ENCODE measurements at places on chromosomes 2 and 18. TPM values are rescaled to one million over a fixed set of nuclear protein-coding genes. Genes with fewer than 3 reads are reported as not detected.

The FOXD4L1 gene
- polyA plus RNA-seq = not detected

- H3K4me1 ChIP-seq = peaks cover 14% of the 10 kb centered on the region
- no peak for DNase-seq
- H3K27ac ChIP-seq = no peak overlapping the region
- peak overlapping the region; percentile 29 for H3K4me3 ChIP-seq
- no peaks in the 10 kb centered on the region for H3K27me3 ChIP-seq
Measured at GRCh38 chr2:106096299-106097037, 97.6 kb downstream of the UXS1 start.

- H3K4me1 ChIP-seq = no peaks in the 10 kb centered on the region
- no peaks in the 10 kb centered on the region for H3K36me3 ChIP-seq
- DNase-seq = no peak
- no peak overlapping the region for H3K4me3 ChIP-seq
Measured at GRCh38 chr2:147916723-147917122, 71.9 kb downstream of the ACVR2A start.

DNA sequence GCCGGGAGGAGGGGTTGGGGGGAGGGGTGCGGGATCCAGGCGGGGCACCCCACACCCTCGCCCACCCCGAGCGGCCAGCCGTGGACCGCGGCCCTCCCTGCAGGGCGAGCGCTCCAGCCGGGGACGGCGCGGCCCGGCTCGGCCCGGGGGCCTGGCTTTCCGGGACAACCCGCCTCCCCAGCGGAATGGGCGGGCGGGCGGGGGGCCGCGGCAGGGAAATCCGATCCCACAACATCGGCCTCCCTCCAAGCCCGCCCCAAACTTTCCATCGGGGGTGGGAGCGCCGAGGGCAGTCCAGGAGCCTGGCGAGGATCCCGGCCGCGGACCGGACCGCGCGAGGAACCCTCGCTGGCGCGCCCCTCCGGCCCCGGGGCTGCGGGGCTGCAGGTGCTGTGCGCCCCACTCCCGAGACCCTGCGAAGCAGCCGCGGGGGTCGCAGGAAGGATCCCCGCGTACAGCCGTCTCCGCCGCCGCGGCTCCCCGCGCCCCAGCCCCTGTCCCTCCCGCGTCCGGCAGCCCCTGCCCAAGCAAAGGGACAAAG lies 529 bp downstream of the SEMA4C start:
- H3K27me3 ChIP-seq = peaks cover 35% of the 10 kb centered on the region
- no peak overlapping the region for H3K27ac ChIP-seq
- H3K4me3 ChIP-seq = no peak overlapping the region
- H3K4me1 ChIP-seq = peaks cover 37% of the 10 kb centered on the region

- no peak for DNase-seq
- H3K27me3 ChIP-seq = no peaks in the 10 kb centered on the region
- H3K27ac ChIP-seq = no peak overlapping the region
Measured at GRCh38 chr2:119254601-119255080, 31.0 kb downstream of the STEAP3 start.

The CCDC68 gene
- not detected for polyA plus RNA-seq

The RTKN gene
- 1.7 TPM for polyA plus RNA-seq

The REEP1 gene
- not detected for polyA plus RNA-seq

The FOSL2 gene
- 0.09 TPM for polyA plus RNA-seq

DNA sequence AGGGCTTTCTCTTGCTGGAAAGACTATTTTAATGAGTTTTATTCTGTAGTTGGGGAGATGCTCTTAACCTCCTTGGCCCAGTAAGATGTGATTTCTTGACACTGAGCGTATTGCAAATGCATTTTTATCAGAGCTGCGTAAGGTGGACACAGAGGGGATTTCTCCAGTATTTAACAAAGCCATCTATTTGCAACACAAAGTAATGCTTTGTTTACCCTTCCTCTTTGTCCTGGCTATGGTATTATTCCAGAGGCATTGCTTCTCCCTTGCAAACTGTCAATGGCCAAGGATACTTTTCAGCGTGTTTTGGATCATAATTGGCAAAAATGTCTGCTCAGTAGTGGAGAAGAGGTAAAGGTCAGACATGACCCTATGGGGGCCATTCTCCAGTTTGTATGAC lies 90.8 kb upstream of the PIK3C3 start:
- no peaks in the 10 kb centered on the region for H3K36me3 ChIP-seq
- H3K27me3 ChIP-seq = peaks cover 5% of the 10 kb centered on the region

The REG3A gene
- polyA plus RNA-seq = not detected

GRCh38 chr2:42775186-42775585 lies 11.3 kb upstream of the OXER1 start:
- no peak overlapping the region for H3K4me3 ChIP-seq
- H3K27ac ChIP-seq = no peak overlapping the region

GRCh38 chr18:36329684-36330434 lies 32.3 kb downstream of the FHOD3 start:
- H3K27me3 ChIP-seq = peaks cover 40% of the 10 kb centered on the region
- H3K27ac ChIP-seq = no peak overlapping the region

The CDH2 gene
- not detected for polyA plus RNA-seq

The SFTPB gene
- not detected for polyA plus RNA-seq

DNA sequence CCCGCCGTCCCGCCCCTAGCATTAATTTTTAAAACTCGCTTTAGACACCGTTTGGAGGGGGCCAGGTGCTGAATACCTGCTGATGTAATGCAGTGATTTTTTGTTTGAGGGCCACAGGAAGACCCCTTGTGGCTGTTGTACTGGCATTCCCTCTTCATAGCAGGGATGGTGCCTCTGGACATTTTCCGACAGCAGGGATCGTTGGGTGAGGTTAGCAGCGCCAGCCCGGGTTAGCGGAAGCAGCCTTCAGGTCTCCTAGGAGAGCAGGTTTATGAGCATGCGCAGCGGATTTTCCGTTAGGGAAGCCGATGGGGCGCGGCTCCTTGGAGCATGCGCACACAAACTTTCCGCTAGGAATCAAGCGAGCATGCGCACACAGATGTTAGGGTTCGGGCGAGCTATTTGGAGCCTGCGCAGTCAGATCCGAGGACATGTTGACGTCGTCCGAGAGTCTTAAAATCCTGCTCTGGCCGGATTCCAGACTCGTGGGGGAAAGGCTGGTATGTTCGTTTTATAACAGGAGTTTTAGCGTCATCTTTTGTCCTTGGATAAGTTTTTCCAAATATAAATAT lies 17.2 kb upstream of the C2orf74 start:
- no peaks in the 10 kb centered on the region for H3K27me3 ChIP-seq
- peaks cover 5% of the 10 kb centered on the region for H3K36me3 ChIP-seq
- peak overlapping the region; percentile 98 for H3K4me3 ChIP-seq
- peaks cover 19% of the 10 kb centered on the region for H3K4me1 ChIP-seq

The COBLL1 gene
- polyA plus RNA-seq = 39.0 TPM

The RBKS gene
- 3.5 TPM for polyA plus RNA-seq

- no peak overlapping the region for H3K4me3 ChIP-seq
- H3K27me3 ChIP-seq = peaks cover 6% of the 10 kb centered on the region
- no peaks in the 10 kb centered on the region for H3K4me1 ChIP-seq
- no peaks in the 10 kb centered on the region for H3K36me3 ChIP-seq
- DNase-seq = no peak
Measured at GRCh38 chr18:33097126-33097525, 324.3 kb upstream of the KLHL14 start.

The TMEM178A gene
- not detected for polyA plus RNA-seq

DNA sequence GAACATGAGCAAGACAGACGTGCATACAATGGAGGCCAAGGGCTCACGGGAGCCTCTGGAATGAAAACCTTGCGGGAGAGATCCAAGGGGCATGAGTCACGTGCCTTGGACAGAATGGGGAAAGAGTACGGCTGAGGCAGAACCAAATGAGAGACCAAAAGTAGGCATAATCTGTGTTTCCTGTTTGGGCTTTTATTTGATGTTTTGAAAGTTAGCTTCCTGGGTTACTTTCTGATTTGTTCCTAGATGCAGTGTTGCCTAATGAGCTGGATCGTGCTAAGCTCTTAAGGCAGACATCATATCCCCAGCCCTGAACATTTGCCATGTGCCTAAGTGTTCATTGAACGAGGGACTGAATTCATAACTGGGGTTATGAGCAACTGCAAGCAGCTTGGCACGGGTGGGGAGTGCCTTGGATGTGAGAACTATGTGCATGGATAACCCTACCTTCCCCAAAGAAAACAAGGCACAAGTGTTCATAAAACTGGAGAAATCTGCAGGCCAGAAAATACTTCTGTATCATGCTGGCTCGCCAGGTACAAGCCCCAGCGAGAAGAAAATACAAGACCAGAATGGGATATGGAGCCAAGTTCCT lies 60.3 kb upstream of the RPL31 start:
- no peaks in the 10 kb centered on the region for H3K36me3 ChIP-seq
- DNase-seq = no peak
- H3K4me1 ChIP-seq = peaks cover 2% of the 10 kb centered on the region
- H3K27ac ChIP-seq = no peak overlapping the region
- H3K4me3 ChIP-seq = no peak overlapping the region

The CLEC4F gene
- polyA plus RNA-seq = not detected

The GPR35 gene
- polyA plus RNA-seq = 0.74 TPM

The MRPL33 gene
- polyA plus RNA-seq = 165 TPM

DNA sequence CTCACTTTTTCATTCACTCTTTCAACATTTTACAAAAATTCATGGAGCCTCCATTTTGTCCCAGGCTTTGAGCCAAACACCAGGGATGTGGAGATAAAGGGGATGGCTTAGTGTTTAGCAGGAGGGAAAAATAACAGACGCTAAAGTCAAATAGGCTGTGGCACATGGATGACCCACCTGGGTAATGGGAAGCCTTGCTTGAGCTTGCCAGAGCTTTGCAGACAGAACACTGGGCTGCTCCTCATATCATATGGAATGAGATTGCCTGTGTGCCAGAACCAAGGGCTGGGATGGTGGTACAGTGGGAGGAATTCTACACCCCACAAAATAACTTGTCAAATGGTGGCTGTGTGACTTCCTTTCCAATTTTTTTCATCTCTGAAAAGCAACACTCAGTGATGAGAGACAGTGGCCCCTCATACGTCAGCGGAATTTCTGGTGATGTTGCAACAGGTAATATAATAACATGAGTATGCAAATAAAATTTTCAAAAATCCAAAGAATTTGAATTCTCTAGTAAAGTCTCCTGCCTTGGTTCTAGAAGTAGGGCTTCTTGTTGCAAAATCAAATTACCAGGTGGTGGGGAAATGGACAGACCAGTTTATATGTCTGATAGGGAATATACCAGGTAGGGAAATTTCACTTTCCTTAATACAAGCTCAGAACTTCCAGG lies 252.9 kb downstream of the CLIP4 start:
- H3K27ac ChIP-seq = no peak overlapping the region
- H3K4me1 ChIP-seq = no peaks in the 10 kb centered on the region
- no peak for DNase-seq
- no peaks in the 10 kb centered on the region for H3K36me3 ChIP-seq
- H3K4me3 ChIP-seq = no peak overlapping the region
- H3K27me3 ChIP-seq = peaks cover 22% of the 10 kb centered on the region

The PPP1R1C gene
- not detected for polyA plus RNA-seq

DNA sequence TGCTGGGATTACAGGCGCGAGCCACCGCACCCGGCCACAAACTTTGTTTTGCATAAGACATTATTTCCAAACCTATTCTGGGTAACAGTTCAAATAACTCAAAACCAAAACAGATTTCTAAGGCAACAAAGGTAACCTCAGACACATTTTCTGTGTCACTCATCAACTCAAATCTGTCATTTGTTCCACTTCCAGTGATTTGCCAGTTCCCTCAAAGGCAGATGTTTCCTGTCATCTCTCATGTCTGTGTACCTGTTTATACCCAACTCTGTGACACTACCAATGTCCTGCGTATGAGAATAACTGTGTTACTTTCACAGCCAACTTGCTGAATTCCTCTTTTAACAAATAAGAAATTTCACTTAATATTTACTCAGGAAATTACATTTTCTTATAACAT lies 54.4 kb downstream of the SCN3A start:
- H3K4me3 ChIP-seq = peak overlapping the region; percentile 37
- H3K4me1 ChIP-seq = peaks cover 13% of the 10 kb centered on the region
- peak; percentile 60 for DNase-seq

The GRHL1 gene
- polyA plus RNA-seq = 0.41 TPM

GRCh38 chr2:202317080-202317857 lies 51.7 kb downstream of the NOP58 start:
- H3K4me1 ChIP-seq = no peaks in the 10 kb centered on the region
- no peaks in the 10 kb centered on the region for H3K36me3 ChIP-seq
- no peak overlapping the region for H3K4me3 ChIP-seq
- no peaks in the 10 kb centered on the region for H3K27me3 ChIP-seq

- H3K27me3 ChIP-seq = no peaks in the 10 kb centered on the region
- peaks cover 40% of the 10 kb centered on the region for H3K4me1 ChIP-seq
- H3K36me3 ChIP-seq = no peaks in the 10 kb centered on the region
Measured at GRCh38 chr18:50880119-50880465, 1.2 kb downstream of the ME2 start.

GRCh38 chr2:111046670-111047069 lies 74.0 kb upstream of the BCL2L11 start:
- H3K27me3 ChIP-seq = no peaks in the 10 kb centered on the region
- no peak for DNase-seq
- peaks cover 52% of the 10 kb centered on the region for H3K4me1 ChIP-seq
- H3K4me3 ChIP-seq = no peak overlapping the region
- no peak overlapping the region for H3K27ac ChIP-seq

GRCh38 chr2:189298038-189298437 lies 118.5 kb upstream of the COL5A2 start:
- DNase-seq = no peak
- no peaks in the 10 kb centered on the region for H3K36me3 ChIP-seq
- H3K4me1 ChIP-seq = no peaks in the 10 kb centered on the region
- no peak overlapping the region for H3K27ac ChIP-seq

- no peak overlapping the region for H3K27ac ChIP-seq
- H3K4me3 ChIP-seq = no peak overlapping the region
- no peaks in the 10 kb centered on the region for H3K36me3 ChIP-seq
- no peaks in the 10 kb centered on the region for H3K4me1 ChIP-seq
Measured at GRCh38 chr2:233928594-233929351, 11.6 kb downstream of the TRPM8 start.

DNA sequence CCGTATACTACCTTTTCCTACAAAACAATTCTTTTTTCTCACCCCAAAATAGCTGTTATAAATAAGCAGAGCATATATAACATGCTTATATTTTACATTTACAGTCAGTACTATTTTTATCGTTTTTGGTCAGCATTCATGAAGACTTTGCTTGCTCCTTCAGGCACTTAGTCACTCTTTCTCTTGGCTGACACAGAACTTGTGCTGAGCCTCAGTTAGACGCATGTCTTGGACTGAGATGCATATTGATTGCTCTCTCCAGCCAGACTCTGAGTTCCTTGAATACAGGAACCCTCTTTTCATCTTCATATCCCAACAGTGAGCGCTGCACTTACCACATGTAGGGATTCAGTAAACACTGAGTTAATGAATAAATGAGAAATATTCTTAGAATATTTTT lies 158.3 kb downstream of the RTN4 start:
- no peaks in the 10 kb centered on the region for H3K27me3 ChIP-seq
- no peaks in the 10 kb centered on the region for H3K4me1 ChIP-seq
- DNase-seq = no peak
- no peak overlapping the region for H3K27ac ChIP-seq

DNA sequence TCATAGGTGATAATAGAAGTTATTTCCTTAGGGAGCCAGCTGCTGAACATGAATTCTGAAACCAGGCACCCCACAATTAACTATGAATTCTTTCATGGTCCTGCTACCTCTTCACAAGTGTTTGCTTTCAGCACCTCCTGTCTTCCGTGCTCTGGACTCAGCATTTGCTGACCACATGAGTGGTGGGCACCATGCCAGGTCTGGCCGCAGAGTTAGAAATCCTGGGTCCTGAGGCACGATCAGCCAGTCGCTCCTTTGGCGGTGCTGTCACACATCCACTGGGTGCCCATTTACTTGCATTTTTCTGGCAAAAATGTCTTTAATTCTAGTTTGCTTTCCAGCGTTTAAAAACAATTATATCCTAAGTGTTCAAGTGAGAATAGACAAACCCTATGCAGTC lies 196.4 kb upstream of the PXDN start:
- no peak overlapping the region for H3K4me3 ChIP-seq
- no peak for DNase-seq
- H3K36me3 ChIP-seq = no peaks in the 10 kb centered on the region
- peaks cover 18% of the 10 kb centered on the region for H3K27me3 ChIP-seq
- no peak overlapping the region for H3K27ac ChIP-seq
- H3K4me1 ChIP-seq = no peaks in the 10 kb centered on the region

Data from naive B cell (primary cell).